Nephron progenitor cell (in vitro differentiated cells): ENCODE measurements at places on chromosomes 11 and 22.

GRCh38 chr11:46248289-46249102 is 29.0 kb upstream of the CREB3L1 start:
- H3K27me3 ChIP-seq = no peaks in the 10 kb centered on the region
- H3K4me1 ChIP-seq = peaks cover 71% of the 10 kb centered on the region
- no peak for DNase-seq

DNA sequence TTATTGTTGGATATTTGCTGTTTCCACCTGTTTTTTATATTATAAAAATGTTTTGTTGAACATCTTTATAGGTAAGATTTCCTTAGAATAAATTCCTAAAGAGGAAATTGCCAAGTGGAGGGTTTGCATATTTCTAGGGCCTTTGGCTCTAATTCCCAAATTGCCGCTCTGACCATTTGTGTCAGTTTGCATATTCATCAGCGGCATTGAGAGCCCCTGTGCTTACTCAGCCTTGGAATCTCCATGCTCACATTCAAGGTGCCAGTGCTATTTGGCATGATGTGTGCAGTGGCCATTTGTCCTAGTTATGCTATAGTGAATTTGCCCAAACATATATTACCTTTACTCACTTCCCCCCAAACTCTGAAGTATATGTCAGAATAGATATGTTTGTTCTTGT is 25.5 kb downstream of the KREMEN1 start:
- no peak overlapping the region for H3K4me3 ChIP-seq
- H3K36me3 ChIP-seq = peaks cover 29% of the 10 kb centered on the region
- DNase-seq = no peak
- H3K27ac ChIP-seq = no peak overlapping the region
- H3K4me1 ChIP-seq = peaks cover 68% of the 10 kb centered on the region
- H3K27me3 ChIP-seq = peaks cover 2% of the 10 kb centered on the region

GRCh38 chr11:134668796-134669195 is 256.8 kb upstream of the B3GAT1 start:
- H3K27ac ChIP-seq = no peak overlapping the region
- peaks cover 25% of the 10 kb centered on the region for H3K4me1 ChIP-seq
- no peak overlapping the region for H3K4me3 ChIP-seq
- H3K27me3 ChIP-seq = peaks cover 37% of the 10 kb centered on the region

DNA sequence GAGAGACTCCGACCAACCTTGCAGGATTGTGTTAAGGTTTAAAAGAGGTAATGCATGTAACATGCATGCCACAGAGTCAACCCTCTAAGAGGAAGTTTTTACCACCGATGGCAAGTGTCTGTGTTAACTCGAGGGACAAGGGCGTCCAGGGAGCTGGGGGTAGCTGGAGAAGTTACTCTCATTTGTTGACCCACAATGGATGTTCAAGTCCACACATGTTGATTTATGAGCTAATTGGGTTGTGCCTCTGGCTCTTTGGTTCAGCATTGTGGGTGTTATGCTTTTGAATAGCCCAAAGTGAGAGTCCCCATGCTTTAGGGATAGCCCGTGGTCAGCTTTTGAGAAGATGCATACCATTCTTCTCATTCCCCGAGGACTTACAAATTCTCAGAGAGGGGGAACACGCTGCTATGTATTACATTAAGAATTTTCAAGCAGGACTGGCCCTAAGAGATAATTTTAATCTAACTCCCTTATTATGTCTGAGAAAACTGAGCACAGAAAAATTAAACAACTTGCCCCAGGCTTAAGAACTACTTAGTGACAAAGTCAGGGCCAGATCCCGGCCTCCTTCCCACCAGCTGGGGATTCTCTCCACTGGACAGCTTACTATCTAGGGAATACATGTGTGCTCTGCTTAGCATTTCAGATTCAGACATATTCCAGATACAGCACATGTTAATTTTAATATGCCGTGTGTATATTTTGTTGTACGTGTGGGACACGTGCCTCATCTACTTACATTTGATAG is 5.2 kb upstream of the PLET1 start:
- H3K4me1 ChIP-seq = peaks cover 5% of the 10 kb centered on the region
- peaks cover 5% of the 10 kb centered on the region for H3K36me3 ChIP-seq
- peaks cover 17% of the 10 kb centered on the region for H3K27me3 ChIP-seq
- no peak overlapping the region for H3K27ac ChIP-seq
- no peak overlapping the region for H3K4me3 ChIP-seq
- no peak for DNase-seq

- H3K27me3 ChIP-seq = no peaks in the 10 kb centered on the region
- peaks cover 24% of the 10 kb centered on the region for H3K36me3 ChIP-seq
- no peak for DNase-seq
- no peak overlapping the region for H3K4me3 ChIP-seq
- no peak overlapping the region for H3K27ac ChIP-seq
These were observed 11.4 kb downstream of the GGA1 start for GRCh38 chr22:37619991-37620390.

GRCh38 chr11:19327280-19327679 is 86.5 kb upstream of the E2F8 start:
- no peak for DNase-seq
- peaks cover 21% of the 10 kb centered on the region for H3K4me1 ChIP-seq
- peaks cover 33% of the 10 kb centered on the region for H3K27me3 ChIP-seq
- no peak overlapping the region for H3K27ac ChIP-seq

DNA sequence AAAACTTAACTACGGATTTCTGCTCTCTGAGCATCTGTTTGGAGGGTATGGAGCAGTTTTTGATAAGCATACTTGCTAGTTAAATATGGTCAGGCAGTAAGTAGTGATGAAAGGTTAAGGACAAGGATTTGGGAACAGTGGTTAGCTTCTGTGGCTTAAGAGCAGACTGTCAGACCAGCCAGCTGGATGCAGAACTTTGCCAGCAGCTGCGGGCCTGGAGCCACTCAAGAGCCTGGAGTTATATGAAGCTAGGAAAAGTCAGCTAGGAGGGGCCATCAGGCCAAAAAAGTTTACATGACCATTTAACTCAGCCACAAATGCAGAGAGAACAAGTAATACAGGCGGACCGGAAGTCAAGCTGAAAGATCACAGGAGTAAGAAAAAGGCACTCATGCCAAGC is 1817.7 kb downstream of the LRRC4C start:
- no peaks in the 10 kb centered on the region for H3K36me3 ChIP-seq
- H3K4me3 ChIP-seq = no peak overlapping the region
- H3K27ac ChIP-seq = no peak overlapping the region
- H3K4me1 ChIP-seq = no peaks in the 10 kb centered on the region
- H3K27me3 ChIP-seq = no peaks in the 10 kb centered on the region

- H3K27ac ChIP-seq = peak overlapping the region; percentile 54
- no peaks in the 10 kb centered on the region for H3K27me3 ChIP-seq
- H3K4me1 ChIP-seq = peaks cover 25% of the 10 kb centered on the region
- no peak for DNase-seq
- H3K4me3 ChIP-seq = no peak overlapping the region
These were observed 1.2 kb downstream of the CPT1B start for GRCh38 chr22:50576806-50577696.

DNA sequence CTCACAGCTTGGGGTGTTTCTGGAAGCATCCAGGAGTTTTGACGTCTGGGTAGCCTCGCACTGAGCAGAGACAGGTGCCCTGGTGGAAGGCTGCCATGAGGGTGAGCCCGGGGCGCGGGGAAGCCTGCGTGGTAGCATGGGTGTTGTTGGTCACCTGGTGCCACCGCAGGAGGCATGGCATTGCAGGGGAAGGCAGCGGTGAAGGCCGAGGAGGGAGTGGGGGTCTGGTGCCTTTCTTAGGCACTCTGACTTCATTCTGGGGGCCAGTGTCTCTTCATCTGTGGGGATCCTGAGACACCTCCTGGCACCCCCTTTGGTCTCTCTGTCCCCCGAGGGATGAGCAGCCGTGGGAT is 271.2 kb downstream of the TBC1D22A start:
- H3K4me1 ChIP-seq = peaks cover 58% of the 10 kb centered on the region
- H3K27ac ChIP-seq = no peak overlapping the region
- H3K4me3 ChIP-seq = no peak overlapping the region
- no peak for DNase-seq
- H3K27me3 ChIP-seq = peaks cover 4% of the 10 kb centered on the region

DNA sequence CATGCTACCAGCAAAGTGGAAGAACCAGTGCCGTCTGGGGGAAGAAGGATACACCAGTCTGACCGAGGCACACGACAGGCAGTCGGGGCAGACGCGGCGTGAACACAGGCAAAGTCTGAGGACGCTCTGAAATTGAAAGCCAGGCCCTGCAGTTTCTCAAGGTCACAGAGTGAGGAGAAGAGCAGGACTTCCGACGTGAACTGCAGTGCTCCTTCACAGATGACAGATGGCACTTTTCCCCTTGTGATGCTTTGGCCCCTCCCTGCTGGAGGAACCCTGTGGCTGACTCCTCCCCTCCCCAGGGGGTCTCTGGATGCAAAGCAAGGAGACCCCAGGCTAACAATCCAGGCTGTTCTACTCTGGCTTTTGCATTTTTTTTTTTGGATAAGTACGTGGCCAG is 19.6 kb upstream of the JAM3 start:
- no peak overlapping the region for H3K4me3 ChIP-seq
- H3K27me3 ChIP-seq = peaks cover 46% of the 10 kb centered on the region
- H3K36me3 ChIP-seq = no peaks in the 10 kb centered on the region
- H3K27ac ChIP-seq = no peak overlapping the region

DNA sequence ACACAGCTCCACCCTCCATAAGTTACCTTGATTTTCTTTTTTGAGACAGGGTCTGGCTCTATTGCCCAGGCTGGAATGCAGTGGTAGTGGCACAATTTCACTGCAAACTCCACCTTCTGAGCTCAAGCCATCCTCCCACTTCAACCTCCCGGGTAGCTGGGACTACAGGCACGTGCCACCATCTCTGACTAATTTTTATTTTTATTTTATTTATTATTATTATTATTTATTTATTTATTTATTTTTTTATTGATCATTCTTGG is 9.6 kb downstream of the RPS3 start:
- H3K36me3 ChIP-seq = peaks cover 82% of the 10 kb centered on the region
- H3K4me3 ChIP-seq = no peak overlapping the region
- peaks cover 3% of the 10 kb centered on the region for H3K27me3 ChIP-seq

- H3K27me3 ChIP-seq = peaks cover 20% of the 10 kb centered on the region
- peaks cover 14% of the 10 kb centered on the region for H3K4me1 ChIP-seq
- no peaks in the 10 kb centered on the region for H3K36me3 ChIP-seq
- DNase-seq = no peak
- no peak overlapping the region for H3K27ac ChIP-seq
These were observed 19.1 kb downstream of the PARVG start for GRCh38 chr22:44199866-44200265.
